ENCODE measurements at places on chromosomes 11 and 22.

- DNase-seq: peak; percentile 13
These were observed 250.7 kb downstream of the LUZP2 start for GRCh38 chr11:24747275-24748251.

DNA sequence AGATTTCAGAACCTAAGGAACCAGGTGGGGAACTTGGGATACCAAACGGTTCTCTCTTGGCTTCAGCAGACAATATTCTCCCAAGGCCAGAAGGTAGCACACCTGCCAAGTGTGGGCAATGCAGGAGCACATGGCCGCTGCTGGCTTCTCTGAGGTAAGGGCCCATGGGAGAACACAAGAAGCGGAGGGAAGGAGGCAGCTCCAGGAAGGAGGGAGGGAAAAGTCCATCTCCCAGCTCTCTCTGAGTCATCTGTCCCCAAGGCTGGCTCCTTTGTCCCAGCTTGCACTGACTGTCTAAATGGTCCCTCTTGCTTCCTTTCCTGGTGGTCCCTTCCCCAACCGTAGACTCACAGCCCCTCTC is 557.9 kb upstream of the CADM1 start:
- no peak for DNase-seq

- peak; percentile 59 for DNase-seq
These were observed 33.4 kb downstream of the APOL1 start for GRCh38 chr22:36286096-36286957.

DNA sequence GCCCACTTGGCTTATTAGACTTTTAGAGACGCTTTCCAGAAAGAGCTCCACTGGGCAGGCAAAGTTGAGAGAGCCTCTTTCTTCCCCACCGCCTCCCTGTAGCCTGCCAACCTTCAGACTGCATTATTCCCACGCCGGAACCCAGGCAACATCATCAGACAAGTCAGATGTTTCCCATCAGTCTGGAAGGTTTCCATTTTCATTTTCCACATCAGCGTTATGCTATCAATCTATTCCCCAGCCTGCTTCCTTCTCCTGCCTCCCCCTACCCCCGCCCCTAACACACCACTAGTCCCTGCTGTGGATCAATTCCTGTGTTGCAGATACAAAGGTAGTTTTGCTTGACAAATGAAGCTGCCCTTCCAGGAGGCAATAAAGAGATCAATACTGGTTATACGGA is 184.8 kb downstream of the DSCAML1 start:
- no peak for DNase-seq

- DNase-seq: no peak
These were observed at the start of gene SYNGR1 for GRCh38 chr22:39349967-39350726. Gene SYNGR1 (plus strand): TSS chr22:39349991. CDS start chr22:39350011, 20 bp downstream.

DNA sequence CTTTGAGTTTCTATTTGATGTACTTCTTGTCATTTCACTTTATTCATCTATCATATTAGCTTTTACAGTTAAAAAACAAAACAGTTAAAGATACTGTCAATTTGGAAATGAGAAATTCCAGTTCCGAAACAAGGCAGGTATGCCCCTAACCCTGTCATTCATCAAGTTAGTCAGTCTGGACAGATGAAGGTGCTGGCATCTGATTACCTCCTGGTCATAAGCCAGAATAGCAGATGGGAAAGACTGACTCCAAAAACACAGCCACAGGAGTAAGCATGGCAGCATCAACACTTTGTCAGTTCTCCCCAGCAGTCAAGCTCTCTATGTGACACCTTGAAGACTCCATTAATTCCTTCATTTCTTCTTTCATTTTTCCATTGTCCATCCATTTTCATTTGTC is 4.3 kb downstream of the LRRC51 start:
- no peak for DNase-seq

GRCh38 chr22:44127356-44127755 is 53.4 kb upstream of the PARVG start:
- peak; percentile 74 for DNase-seq

- DNase-seq: no peak
These were observed 683 bp downstream of the PLA2G6 start for GRCh38 chr22:38180841-38181452.

DNA sequence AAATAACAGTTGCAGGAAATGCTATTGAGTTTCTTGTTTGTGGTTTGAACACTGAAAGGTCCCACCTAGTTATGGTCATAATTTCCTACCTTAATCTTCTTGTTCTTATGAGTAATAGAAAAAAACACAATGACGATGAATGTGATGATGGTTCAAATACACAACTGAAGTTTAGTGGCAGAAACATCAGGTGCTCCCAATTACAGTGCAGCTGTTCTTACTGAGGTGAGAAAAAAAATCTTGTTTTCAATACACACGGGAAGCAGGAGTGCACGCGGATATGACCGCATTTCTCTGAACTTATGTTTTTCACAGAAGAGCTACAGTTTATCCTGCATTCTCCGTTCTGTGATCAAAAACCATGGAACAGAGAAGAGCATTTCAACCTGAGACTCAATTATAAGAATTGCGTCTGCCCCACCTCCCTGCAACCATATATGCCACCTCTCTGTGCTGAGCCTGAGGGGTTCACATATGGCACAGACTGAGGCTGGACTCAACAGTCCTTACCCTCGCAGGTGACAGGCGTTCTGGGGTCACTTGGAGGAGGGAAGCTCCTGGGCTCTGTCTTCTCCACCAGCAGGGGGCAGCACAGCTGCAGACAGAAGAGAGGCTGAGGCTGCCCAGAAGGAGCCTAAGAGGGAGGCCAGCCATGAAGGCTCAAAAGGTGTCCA is 99.7 kb upstream of the IGLL5 start:
- peak; percentile 25 for DNase-seq

DNA sequence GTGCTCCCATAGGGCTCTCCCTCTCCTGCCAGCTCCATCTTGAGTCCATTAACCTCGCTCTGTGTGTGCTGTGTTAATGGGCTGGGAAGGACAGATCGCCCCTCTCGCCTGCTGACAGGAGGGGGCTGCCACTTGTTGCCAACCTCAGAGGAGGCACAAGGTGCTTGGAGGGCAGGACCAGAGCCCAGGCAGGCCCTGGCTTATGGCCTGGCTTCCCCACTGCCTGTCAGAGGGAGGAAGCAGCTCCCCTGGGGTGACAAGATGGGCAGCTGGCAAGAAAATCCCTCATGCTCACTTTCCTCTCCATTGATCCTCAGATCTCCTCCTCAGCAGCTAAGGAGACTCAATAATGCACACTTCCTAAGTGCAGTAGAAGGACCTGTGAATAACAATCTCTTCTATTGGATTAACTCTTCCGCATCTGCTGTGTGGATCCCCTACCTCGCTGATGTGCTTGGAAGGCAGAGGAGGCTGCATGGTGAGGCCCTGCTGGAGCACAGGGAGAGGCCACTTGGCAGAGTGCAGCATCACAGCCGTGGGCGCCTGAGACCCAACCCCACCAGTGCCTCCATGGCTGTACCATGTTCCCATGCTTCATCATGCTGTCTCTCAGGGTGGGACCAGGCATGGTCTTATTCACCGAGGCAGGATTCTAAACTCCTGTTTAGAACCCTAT is 70.3 kb downstream of the TRIM29 start:
- DNase-seq: no peak

GRCh38 chr11:7520011-7520942 is 6.5 kb downstream of the PPFIBP2 start:
- peak; percentile 12 for DNase-seq

- DNase-seq: peak; percentile 14
These were observed 541 bp downstream of the MICAL2 start for GRCh38 chr11:12110714-12111548.

- DNase-seq: no peak
These were observed 452.7 kb upstream of the CCDC179 start for GRCh38 chr11:23313001-23313400.

GRCh38 chr22:17563936-17564391 is 666 bp downstream of the SLC25A18 start:
- DNase-seq: no peak

DNA sequence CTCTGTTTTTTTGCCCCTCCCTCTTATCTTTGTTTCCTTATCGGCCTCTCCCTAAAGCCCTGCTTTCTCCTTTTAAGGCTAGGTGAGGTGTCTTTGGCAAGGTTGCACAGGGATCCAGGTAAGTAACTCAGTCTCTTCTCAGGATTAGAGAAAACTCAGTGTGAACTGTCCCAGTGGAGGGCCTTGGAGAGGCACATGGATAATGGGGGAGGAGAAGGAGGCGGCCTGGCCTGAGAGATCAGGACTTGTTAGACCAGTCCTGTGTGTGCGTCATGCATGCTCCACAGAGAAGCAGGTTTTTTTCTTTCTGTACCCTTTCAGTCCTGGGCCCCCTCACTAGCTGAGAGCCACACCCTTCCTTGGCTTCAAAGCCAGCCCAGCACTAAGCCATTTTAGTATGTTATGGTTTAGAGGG is 19.9 kb downstream of the CTNND1 start:
- DNase-seq: no peak

DNA sequence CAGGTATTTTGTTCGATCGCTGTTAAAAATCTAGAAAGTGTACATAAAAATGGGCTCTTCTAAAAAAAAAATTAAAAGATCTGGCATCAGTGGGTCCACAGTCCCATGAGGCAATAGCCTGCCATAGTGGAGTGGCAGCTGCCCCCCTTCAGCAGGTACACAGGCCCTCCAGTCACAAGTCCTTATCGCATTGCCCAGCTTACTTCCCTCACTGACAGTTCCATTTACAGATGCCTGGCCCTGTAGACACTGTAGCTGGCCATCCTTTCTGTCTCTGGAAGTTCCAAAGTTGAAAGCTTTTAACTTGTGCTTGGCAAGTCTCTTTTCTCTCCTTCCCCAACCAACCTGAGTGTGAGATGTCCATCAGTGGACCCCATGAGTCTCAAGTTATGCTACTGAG is 11.4 kb downstream of the ZNRF3 start:
- DNase-seq: no peak

DNA sequence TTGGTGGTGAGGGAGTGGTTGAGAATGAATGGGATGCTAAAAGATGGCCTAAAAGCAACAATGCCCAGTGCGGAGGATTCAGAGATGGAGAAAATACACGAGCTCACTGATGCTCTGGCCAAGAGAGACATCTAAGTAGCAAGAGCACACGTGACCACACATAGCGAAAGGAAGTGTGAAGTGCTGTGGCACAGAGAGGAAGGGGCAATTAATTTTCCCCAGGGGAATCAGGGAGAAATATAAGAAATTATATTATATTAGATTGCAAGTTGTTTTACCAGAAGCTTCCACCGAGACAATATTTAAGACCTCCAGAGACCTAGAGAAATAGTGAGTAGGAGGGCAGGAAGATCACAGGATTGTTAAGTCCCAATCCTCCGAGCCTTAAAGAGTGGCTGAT is 80.6 kb downstream of the RCN1 start:
- DNase-seq: no peak

DNA sequence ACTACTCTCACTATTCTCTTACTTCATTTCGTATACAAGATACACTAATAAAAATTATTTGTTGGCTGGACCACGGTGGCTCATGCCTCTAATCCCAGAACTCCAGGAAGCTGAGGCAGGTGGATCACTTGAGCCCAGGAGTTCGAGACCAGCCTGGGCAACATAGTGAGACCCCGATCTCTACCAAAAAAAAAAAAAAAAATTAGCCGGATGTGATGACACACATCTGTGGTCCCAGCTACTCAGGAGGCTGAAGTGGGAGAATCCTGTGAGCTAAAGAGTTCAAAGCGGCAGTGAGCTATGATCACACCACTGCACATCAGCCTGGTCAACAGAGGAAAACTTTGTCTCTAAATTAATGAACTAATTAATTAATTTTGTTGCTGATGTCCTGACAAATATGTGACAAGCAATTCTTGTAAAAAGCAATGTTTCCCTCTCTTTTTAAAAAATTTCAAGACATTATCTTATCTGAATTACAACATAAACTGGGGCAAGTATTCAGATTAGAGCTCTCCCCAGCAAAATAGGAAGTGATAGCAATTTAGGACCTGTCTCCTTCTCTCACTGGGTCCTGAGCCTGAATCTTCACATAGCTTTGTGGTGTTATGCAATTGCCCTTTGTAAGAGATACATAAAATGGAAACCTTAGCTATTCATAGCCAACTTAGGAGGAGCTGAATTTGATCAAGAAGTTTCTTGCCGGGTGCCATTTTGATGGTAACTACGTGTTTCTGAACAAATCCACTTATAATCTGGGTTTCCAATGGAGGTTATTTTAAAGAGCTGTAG is 17.6 kb upstream of the TMA7B start:
- peak; percentile 95 for DNase-seq
